ENCODE measurements at places on chromosomes 2 and 18.

- DNase-seq, result no peak
These were observed 136.9 kb downstream of the PRKCE start for GRCh38 chr2:45788401-45788800.

GRCh38 chr2:57906152-57906732 lies 140.4 kb upstream of the VRK2 start:
- peak; percentile 71 for DNase-seq

DNA sequence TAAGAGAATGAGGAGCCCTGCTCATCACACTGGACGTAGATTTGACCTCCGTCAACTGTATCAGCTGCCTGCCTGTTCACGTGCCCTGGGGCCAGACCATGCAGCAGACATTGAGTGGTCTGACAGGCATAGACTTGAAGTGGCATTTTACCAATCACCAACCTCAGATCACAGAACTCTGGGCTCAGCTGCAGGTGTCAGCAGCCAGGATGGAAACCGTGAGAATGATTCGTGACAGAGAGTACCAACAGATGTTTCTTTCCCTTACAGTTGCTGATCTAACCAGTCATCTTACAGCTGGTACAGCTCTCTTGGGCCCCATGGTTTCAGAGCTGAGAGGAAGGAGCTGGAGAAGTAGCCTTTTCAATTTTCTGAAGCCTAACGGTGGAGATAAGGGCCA lies 148.9 kb downstream of the EN1 start:
- DNase-seq, result no peak

DNA sequence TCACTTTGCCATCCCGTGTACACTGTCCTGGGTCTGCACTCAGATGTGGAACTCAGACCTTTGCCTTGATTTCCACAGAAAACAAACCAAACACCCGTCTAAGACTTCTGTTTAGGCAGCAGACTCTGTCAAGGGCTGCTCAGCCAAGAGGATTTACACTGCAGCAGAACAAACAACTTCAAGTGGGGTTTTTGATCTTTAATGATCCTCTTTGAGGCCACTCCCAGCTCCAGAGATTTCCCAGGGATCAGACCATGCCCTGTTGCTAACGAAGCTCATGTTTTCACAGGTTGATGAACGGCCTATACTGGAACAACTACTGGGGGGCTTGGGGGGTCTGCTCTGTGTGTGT lies 52.5 kb upstream of the LGALSL start:
- peak; percentile 86 for DNase-seq

GRCh38 chr2:66577321-66578053 lies 142.6 kb downstream of the MEIS1 start:
- DNase-seq, result peak; percentile 58

- no peak for DNase-seq
These were observed 131.6 kb upstream of the TANK start for GRCh38 chr2:161028581-161028980.

DNA sequence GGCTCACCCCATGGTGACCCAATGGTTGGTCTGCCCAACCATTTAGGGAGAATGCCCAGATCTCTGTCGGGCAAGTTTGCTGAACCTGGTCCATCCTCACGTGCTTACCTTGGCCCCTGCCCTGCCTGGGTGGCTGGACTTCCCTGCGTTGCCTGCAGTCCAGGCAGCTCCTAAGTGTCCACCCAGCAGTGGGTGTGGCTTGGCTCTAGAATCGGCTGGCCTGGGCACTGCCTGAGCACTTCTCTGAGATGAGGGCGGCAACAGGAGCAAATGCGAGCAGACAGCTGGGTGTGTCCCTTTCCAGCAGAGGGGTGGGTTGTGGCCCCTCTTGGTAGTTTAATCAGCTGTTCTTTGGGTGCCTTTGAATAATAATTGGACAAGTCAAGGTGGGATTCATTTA lies 11.3 kb downstream of the PCARE start:
- DNase-seq, result no peak

- no peak for DNase-seq
These were observed 78.5 kb downstream of the PMS1 start for GRCh38 chr2:189862751-189863150.

DNA sequence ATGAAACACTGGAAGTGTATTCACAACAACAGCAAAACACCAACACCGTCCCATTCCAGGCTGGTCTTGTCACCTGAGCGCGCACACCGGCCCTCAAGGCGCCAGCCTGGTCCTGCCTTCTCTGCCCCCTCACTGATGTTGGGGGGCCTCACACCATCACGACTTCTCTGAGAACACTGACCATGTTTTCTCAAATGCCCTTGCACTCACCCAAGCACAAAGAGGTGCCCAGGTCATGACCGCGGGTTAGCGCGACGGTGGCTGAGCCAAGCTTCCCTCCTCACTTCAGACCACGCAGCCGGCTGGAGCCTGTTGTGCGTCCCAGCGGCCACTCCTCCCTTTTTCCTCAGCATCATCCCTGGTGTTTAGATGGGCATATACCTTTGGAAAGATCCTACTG lies 101.3 kb upstream of the SALL3 start:
- no peak for DNase-seq

All from DMS53 (cell line).